ENCODE measurements at places on chromosomes 12 and 14.

GRCh38 chr12:105234197-105234596, 1.8 kb downstream of the APPL2 start:
- DNase-seq: no peak

GRCh38 chr12:26609986-26610385, 223.0 kb downstream of the ITPR2 start:
- DNase-seq: no peak

DNA sequence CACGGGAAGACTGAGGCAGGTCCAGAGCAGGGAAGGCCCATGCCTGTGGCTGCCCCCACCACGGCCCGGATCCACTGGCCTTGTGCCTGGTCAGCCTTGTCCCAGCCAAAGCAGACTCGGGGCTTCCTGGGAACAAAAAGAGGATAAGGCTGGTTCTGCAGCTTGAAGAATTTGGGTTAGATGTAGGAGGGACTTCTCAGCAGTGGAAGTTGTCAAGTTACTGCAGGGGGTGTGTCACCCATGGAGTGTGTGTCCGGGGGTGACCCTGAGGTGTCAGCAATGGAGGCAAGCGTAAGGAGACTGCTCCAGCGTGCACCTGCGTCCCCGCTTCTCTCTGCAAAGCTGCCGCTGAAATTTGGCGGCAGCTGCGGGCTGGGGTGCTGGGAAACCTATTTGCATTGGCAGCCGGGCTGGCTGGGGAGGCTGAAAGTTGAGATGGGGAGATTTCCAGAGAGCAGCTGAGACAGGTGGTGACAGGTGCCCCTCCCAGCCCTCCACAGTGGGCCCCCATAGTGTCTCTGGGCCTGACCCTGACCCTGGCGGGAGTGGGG, 12.5 kb upstream of the TNFAIP2 start:
- peak; percentile 58 for DNase-seq

DNA sequence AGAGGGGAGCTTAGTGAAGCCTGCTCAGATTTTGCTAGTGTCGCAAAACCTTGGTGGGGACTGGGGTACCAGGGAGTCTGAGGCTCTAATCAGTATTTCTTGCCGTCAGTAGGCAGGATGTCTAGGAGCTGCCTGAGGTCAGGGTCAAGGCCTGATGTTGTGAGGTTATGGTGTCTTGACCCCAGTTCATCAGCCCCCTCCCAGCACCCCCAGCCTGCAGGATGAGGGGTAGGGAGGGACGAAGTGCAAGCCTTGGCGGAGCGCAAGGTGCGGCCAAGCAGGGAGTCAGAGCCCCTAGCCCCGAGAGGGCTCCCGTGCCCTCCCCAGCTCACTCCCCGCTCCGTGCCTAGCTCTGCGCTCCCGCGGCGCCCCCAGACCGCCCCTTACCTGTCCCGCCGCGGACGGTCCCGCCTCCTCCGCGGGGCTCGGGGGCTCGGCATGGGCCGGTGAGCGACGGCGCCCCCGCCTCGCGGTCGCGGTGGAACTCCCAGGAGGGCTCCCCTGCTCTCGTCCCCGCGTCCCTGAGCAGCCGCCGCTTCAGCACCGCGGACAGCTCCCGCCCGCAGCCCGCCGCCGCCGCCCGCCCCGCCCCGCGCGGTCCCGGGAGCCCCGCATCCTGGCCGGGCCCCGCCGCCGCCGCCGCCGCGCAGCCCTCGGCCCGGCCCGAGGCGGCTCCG, 347 bp downstream of the SYNDIG1L start:
- peak; percentile 73 for DNase-seq

GRCh38 chr12:20351406-20351805, 16.9 kb upstream of the PDE3A start:
- no peak for DNase-seq

GRCh38 chr12:116714175-116714574, 23.7 kb downstream of the SPRING1 start:
- DNase-seq: no peak

DNA sequence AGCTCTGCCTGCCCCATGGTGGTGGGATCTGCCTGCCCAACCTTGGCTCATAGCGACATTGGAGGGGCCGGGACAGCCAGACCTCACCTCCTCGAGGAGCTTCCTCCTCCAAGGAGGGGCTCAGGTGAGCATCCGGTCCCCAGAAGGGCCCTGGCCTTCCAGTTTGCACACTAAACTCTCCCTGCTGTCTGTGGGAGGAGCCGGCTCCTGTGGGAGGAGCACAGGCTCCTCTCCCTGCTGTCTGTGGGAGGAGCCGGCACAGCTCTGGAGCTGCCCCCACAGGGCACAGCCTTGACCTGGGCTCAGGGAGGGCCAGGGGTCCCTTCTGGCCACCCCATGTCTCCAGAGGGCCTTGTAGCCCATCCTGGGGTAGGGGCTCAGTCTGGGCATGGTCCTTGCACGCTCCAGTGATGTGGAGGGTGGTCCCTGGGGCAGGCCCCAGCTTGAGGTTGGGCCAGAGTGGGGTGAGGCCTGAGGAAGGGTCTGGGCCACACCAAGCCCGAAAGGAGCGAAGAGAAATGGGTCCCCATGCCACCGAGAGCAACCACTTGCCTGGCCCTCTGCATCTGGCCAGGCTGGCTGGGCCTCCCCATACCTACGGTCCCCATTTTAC, 147.5 kb upstream of the C14orf180 start:
- DNase-seq: no peak

- DNase-seq: peak; percentile 45
Measured at GRCh38 chr12:107760207-107760808, 629 bp downstream of the PRDM4 start.

DNA sequence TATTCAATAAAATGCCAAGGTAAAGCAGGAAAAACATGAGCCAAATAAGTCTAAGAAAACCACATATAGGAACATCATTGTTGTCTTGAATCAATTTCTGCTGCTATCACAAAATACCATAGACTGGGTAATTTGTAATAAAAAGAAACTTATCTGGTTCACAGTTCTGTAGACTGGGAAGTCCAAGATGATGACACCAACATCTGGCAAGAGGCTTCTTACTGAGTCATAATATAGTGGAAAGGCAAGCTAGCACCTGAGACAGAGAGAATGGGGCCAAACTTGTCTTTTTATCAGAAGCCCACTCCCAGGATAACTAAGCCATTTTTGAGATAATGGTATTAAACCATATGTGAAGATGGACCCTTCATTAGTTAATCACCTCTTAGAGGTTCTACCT, 975.9 kb downstream of the FLRT2 start:
- DNase-seq: no peak
